ENCODE measurements at places on chromosomes 7 and 10.

- no peak for DNase-seq
These were observed 165.8 kb downstream of the CFTR start for GRCh38 chr7:117645481-117646165.

GRCh38 chr10:11164803-11165590 is 147.3 kb downstream of the CELF2 start:
- no peak for DNase-seq

DNA sequence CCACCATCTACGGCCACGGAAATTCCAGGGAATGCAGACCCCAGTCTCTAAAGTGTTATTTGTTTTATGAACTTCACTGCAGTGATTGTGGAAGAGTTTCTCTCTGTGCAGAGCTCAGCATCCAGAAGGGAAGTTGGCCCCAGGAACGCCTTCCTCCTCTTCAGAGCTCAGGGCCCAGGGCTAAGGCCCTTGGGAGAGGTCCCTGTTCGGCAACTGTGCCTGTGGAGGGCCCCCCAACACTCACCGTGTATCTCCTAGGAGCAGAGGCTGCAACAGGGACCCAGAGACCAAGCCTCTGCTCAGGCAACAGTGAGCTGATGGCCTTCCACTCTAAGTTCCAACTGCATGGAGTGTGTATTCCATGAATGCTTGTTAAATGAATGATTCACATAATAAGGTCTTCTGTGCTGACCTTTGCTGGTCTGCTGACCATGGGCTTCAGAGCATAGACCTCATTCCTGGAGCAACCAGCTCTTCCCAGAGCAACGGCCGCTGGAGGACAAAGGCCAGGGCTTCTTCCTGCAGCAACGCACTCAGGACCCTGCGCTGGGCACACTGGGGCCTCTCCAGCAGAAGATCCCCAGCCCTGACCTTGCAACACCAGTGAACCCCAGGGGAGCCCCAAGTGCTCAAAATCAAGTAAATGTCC is 7.7 kb downstream of the DIP2C start:
- no peak for DNase-seq

DNA sequence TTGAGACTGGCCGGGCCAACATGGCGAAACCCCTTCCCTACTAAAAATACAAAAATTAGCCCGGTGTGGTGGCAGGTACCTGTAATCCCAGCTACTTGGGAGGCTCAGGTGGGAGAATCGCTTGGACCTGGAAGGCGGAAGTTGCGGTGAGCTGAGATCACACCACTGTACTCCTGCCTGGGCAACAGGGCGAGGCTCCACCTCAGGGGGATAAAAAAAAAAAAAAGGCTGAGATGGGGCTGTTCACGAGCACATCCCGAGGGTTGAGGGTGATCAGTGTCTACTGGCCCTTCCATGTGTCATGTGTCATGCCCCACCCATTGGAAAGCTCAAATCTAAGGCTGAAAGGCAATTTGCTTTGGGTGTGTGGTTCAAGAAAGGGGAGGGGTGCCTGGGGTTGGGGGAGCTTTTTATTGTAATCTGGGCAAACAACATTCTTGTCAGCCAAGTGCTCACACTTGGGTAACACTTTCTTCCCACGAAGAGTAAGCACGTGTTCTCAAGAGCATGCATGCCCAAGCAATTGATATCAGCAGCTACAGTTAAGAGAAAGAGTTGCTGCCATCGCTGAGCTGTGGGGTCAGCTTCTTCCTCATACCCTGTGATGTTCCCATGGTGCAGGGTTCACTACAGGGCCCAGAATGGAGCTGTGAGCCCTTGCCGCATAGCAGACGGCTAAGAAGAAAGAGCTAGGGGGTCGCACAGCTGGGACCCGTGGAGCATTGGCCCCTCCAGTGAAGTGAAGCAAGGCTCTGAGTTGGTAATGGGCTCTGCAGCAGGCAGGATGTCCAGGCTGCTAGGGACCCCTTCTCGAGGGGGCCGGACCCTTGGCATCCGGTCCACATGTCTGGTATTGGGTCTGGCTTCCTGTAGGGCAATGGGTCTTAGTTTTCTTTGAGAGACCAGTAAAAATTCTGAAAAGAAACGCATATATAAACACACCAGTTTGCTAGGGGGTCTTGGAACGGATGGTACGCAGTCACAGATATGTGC is 9.9 kb upstream of the ACSL5 start:
- DNase-seq, result no peak

GRCh38 chr7:82335001-82335400 is 108.6 kb downstream of the CACNA2D1 start:
- DNase-seq, result no peak

DNA sequence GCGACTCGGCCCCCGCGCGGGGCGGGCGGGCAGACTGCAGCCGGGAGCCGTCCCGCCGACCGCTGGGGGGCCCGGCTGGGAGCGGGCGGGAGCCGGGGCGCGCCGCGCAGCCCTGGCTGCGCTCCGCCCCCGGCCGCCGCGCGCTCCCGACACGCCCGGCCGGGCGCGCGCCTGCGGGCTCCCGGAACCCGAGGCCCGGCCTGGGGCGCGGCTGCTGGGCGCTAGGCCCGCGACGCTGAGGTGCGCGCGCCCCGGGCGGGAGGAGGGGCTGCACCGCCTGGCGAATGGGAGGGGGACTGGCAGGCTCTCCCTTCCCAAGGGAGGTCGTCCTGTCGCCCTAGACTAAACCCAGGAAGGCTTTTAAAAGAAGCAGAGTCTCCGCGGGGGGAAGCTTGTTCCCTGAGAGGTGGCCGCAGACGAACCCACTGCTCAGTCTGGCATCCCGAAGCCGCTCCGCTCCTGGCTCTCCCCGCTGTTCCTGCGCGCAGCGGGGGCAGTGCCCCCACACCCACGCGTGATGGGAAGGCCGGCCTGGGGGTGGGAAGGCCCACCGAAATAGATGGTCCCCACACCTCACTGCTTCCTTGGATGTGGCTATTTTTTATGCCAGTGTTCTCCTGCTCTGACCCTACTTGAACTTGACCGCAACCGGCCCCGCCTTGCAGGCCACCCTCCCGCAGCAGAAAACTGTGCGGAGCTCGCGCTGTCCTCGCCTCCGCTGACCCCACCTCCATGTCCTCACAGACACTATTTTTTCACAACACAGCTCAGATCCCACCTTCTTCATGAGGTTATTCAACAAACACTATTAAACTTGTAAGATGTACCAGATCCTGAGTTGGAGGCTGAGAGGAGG is at the start of gene VOPP1:
Gene VOPP1 (minus strand): TSS at position 125 of the 856 bp plus-strand sequence. CDS start 178 bp downstream, outside the sequence.
- peak; percentile 81 for DNase-seq

GRCh38 chr7:51244885-51245284 is 71.7 kb downstream of the COBL start:
- DNase-seq, result no peak

GRCh38 chr10:105952153-105952552 is 1212.4 kb downstream of the SORCS1 start:
- no peak for DNase-seq

GRCh38 chr7:70292716-70293115 is 694.4 kb downstream of the AUTS2 start:
- DNase-seq, result no peak

DNA sequence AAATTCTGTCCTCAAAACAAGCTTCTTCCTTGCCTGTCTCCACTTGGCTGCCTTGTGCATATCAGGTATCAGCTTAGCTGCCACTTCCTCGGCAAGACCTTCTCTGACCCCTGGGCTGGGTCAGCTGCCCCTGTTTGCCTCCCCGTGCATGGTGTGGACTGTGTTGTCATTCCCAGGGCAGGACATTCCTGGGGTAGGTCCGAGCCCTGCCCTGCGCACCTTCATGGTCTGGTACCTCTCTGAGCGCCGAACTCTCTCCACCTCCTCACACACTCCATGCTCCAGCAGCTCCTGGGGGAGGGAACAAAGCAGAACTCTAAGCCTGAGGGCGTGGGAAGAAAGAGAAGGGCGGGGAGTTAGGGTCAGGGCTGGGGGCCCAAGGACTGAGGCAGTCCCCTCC is 3.8 kb downstream of the POLM start:
- no peak for DNase-seq

- peak; percentile 85 for DNase-seq
These were observed 99.6 kb upstream of the DIP2C start for GRCh38 chr10:788796-789748.

- no peak for DNase-seq
These were observed 135.0 kb downstream of the DLG5 start for GRCh38 chr10:77791506-77791905.

- DNase-seq, result no peak
These were observed 427.0 kb downstream of the KCNMA1 start for GRCh38 chr10:77210645-77211044.

- no peak for DNase-seq
These were observed 66.7 kb upstream of the LEP start for GRCh38 chr7:128174386-128174785.

DNA sequence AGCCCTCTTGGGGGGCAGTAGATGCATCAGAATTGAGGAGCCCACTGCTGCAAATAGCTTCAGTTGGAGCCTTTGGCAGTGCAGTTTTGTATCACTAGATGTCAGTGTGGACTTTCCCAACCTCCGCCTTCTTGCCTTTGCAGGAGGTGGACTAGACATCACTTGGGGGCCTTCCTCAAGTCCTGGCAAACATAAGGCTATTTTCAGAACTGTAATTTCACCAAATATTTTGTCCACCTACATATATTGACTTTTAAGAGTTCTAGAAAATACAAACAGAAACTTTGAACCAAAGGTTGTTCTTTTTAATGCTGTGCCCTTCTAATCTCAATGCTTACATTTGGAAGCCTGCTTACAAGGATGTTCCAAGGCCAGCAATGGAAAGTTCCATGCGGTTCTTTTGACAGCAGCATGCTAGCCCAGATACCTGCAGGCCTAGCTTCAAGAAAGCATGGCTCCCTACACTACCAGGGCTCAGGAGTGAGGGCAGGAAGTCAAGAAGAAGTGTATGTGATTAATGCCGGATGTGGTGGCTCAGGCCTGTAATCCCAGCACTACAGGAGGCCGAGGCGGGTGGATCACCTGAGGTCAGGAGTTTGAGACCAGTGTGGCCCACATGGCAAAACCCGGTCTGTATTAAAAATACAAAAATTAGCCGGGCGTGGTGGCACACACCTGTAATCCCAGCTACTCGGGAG is 8.0 kb upstream of the ZNRF2 start:
- DNase-seq, result peak; percentile 59

GRCh38 chr10:25683344-25683743 is 250.7 kb upstream of the MYO3A start:
- no peak for DNase-seq

- no peak for DNase-seq
These were observed 378.8 kb upstream of the ETV1 start for GRCh38 chr7:14368285-14368684.

DNA sequence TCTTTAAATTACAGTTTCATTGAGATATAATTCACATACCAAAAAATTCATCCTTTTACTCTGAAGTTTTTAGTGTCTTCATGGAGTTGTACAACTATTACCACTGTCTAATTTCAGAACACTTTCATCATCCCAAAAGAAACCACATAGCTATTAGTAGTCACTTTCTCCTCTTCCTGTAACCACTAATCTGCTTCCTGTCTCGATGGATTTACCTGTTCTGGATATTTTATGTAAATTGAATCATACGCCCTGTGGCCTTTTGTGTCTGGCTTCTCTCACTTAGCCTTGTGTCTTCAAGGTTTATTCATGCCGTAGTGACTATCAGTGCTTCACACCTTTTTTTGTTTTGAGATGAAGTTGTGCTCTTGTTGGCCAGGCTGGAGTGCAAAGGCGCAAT is 135.5 kb downstream of the DOCK1 start:
- DNase-seq, result no peak

- peak; percentile 83 for DNase-seq
These were observed 4.2 kb upstream of the HOXA7 start for GRCh38 chr7:27160546-27161213.

DNA sequence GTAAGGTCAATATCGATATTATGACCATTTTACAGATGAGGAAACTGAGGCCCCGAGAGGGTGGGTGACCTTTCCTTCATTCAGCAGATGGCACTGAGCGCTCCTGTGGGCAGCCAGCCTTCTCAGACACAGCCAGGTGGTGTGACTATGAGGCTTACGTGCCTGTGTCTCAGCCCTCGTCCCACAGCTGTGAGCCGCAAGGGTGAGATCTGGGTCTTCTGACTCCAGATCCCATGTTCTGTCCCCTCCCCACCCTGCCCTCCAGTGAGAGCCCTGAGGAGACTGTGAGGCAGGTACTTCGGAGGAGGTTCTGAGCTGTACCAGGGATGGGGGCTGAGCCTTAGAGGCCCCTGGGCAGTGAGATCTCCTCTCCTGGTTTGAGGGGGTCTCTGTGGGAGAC is 613.8 kb upstream of the FOXK1 start:
- no peak for DNase-seq

DNA sequence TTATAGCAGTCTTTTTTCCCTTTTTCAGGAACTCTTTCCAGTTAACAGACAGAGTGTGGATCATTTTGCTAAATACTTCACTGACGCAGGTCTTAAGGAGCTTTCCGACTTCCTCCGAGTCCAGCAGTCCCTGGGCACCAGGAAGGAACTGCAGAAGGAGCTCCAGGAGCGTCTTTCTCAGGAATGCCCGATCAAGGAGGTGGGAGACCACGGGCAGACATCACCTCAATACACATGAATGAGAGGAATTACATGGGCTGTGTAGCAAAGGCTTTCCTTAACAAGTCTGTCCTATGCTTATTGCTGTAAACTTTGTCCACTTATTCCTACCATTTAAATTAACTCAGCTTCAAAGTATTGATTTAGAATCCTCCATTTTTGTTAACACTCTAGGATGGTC is 48.8 kb downstream of the BZW2 start:
- no peak for DNase-seq

DNA sequence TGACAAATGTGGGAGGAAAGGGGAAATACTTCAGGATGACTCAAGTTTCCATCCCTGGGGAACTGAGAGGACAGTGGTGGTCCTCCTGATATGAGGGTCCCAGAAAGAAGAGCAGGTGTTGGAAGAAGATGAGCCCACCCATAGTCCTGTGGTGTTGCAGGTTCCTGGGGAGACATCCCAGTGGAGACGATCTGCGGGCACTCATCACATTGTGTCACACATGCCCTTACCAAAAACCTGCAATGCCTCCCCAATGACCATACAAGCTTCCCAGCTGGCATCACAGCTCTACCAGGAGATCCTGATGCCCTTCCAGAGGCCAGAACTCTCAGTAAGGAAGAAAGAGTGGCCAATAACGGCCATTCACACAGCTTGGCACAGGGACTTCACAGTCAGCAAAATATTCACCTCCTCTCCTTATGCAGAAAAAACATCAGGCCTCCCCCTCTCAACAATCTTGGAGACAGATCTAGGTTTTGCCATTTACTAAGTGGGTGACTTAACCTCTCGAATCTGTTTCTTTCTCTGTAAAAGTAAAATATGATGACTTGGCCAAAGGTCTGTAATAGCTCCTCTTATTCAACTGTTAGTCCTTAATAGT is 9.0 kb downstream of the PUS7 start:
- DNase-seq, result no peak

GRCh38 chr10:124650820-124651401 is 93.3 kb downstream of the FAM53B start:
- no peak for DNase-seq

DNA sequence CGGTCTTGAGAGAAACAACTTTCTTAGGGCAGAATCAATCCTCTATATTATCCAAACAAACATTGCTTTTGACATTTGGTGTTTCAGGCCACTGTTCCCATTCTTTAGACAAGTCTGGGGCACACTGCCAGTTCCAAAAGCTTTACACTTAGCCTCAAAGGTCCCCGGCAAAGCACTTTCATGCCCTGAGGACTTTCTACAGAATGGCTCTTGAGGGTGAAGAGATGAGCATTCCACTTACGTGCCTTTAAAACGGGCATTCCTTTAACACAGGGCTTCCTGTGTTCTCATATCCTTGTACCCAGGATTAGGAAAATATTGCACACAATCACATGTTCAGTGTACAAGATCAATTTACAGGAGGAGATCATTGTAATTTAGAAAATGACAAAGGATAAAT is 13.1 kb upstream of the TMEM213 start:
- DNase-seq, result no peak

GRCh38 chr7:121853307-121853706 is 19.7 kb upstream of the PTPRZ1 start:
- DNase-seq, result no peak
